Fibroblast of skin of abdomen (primary cell): ENCODE measurements at places on chromosomes 16 and 17.

GRCh38 chr16:2713523-2713922 is 6.5 kb downstream of the PRSS27 start:
- DNase-seq: no peak

GRCh38 chr16:51111759-51112158 is 39.3 kb downstream of the SALL1 start:
- DNase-seq: no peak

DNA sequence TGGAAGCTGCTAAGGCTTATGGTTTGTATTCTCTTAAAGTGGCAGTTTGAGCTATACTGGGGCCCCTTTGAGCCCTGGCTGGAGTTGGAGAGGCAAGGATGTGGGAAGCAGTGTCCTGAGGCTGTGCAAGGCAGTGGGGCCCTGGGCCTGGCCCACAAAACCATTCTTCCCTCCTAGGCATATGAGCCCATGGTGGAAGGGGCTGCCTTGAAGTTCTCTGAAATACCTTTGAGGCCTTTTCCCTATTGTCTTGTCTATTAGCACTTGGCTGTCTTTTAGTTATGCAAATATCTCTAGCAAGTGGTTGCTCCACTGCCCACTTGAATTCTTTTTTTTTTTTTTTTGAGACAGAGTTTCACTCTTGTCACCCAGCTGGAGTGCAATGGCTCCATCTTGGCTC is 119.2 kb downstream of the PCTP start:
- no peak for DNase-seq

DNA sequence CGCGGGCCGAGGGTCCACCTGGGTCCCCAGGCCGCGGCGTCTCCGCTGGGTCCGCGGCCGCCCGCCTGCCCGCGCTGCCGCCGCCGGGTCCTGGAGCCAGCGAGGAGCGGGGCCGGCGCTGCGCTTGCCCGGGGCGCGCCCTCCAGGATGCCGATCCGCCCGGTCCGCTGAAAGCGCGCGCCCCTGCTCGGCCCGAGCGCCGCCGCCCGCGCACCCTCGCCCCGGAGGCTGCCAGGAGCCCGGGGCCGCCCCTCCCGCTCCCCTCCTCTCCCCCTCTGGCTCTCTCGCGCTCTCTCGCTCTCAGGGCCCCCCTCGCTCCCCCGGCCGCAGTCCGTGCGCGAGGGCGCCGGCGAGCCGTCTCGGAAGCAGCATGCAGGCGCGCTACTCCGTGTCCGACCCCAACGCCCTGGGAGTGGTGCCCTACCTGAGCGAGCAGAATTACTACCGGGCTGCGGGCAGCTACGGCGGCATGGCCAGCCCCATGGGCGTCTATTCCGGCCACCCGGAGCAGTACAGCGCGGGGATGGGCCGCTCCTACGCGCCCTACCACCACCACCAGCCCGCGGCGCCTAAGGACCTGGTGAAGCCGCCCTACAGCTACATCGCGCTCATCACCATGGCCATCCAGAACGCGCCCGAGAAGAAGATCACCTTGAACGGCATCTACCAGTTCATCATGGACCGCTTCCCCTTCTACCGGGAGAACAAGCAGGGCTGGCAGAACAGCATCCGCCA is 504 bp downstream of the FOXC2 start:
- DNase-seq: peak; percentile 71

- DNase-seq: no peak
Measured at GRCh38 chr17:35760587-35760986, at the start of gene C17orf50. Gene C17orf50 (plus strand): TSS chr17:35760887. CDS start chr17:35760942, 55 bp downstream.

GRCh38 chr16:63289834-63290460 is 1253.7 kb upstream of the CDH8 start:
- peak; percentile 31 for DNase-seq

- peak; percentile 74 for DNase-seq
Measured at GRCh38 chr17:47693731-47694580, at the start of gene TBKBP1. Gene TBKBP1 (plus strand): TSS chr17:47694161. CDS start chr17:47696113, 1,952 bp downstream.

GRCh38 chr16:50276326-50276640 is 9.9 kb downstream of the ADCY7 start:
- no peak for DNase-seq

- no peak for DNase-seq
Measured at GRCh38 chr16:56102906-56103305, 88.4 kb upstream of the GNAO1 start.

DNA sequence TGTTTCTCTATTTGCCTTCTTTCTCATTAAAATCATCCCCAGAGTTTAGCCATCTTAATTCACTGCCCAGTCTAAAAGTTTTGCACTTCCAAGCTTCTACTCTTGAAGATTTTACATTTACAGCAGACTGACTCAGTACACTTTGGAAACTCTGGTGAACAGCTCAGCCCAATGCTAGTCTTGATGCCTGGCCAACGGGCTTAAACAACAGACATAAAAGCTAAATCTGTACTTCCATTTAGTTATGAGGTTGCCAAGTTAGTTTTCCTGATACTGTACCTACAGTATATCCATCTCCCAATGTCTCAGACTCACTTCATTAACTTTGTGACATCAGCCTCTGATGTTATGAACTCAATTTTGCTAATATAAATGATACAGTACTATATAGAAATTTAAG is 891.8 kb upstream of the SOX9 start:
- DNase-seq: no peak

DNA sequence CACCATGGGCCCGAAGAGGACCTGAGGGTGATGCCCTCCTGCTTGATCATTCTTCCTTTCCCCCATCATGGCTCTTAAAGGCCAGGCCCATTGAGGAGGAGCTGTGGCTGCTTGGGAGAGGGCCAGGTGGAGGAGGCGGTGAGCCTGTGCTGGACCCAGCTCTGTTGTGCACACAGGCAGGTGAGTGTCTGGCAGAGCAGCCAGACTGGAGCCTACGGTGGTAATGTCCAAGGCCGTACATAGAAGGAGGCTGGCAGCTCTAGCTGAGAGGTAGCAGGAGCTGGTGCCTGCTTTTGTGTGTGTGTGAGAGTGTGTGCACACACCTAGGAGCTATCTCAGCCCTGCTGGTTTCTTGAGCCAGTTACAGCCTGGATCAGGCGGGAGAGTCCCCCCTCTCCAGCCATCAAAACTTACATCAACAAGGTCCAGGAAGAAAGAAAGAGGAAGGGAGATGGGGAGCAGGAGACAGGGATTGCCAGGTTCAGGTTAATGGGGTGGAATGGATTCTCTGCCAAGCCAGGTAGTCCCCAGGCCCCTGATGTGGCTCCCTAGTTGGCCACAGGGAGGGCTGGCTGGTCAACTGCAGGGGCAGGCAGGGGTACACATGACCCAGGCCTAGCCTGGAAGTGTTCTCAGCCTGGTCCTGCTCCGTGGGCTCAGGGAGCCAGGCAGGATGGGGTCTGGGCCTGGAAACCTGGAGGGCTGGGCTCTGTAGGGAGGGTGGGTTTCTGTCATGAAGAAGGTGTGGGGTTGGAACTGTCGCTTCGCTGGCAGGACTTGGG is 107.1 kb downstream of the RAP1GAP2 start:
- no peak for DNase-seq
